ENCODE measurements at places on chromosomes 4 and X. TPM values are rescaled to one million over a fixed set of nuclear protein-coding genes. Genes with fewer than 3 reads are reported as not detected.

DNA sequence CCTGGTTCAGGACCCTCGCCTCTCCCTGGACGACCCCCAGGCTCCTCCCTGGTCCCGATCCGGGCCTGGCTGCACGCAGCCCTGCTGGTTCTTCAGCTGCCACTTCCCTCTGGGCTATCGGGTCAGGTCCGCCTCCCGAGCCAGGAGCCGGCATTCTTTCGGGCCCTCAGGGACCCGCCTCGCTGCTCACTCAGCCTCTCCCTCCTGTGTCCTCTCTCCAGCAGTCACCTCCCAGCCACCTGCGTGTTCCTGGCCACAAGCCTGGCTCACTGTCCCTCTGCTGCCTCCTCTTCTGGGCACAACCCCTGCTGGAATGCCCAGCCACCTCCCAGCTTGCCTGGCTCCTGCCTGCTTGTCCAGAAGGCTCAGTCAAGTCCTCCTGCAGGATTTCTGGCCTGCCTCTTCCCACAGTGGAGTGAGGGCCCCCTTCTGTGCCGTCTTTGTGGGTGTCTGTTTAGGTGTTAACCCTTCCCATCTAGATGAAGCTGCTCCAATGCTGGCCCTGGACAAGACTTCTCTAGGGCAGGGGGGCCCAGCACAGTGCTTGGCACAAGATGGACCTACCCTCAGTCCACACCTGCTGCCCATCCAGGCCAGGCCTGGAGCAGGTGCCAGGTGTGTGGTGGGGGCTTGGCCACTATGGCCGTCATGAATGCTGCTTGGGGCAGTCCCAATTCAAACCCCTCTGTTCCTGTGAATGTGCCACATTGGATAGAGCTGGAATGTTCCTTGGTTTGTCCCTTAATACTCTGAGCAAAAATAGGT is 2.2 kb downstream of the WFS1 start:
- H3K36me3 ChIP-seq = no peaks in the 10 kb centered on the region
- H3K4me3 ChIP-seq = no peak overlapping the region
- no peaks in the 10 kb centered on the region for H3K27me3 ChIP-seq
- H3K4me1 ChIP-seq = peaks cover 8% of the 10 kb centered on the region
- DNase-seq = no peak

Gene SMARCA1
- total RNA-seq = 1.1 TPM

Gene OPHN1
- total RNA-seq = 0.19 TPM

DNA sequence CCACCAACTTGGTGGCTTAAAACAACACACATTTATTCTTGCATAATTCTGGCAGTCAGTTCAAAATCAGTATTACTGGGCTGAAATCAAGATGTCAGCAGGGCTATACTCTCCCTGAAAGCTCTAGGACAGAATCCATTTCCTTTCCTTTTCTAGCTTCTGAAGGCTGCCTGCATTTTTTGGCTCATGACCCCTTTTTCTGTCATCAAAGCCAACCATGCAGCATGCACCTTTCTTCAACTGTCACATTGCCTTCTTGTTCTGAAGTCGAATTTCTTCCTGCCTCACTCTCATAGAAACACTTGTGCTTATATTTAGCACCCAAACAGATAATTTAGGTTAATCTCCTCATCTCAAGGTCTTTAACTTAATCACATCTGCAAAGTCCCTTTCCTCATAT is 79.8 kb upstream of the PPP1R2C start:
- H3K4me1 ChIP-seq = no peaks in the 10 kb centered on the region
- H3K36me3 ChIP-seq = no peaks in the 10 kb centered on the region
- no peak for DNase-seq
- H3K27ac ChIP-seq = no peak overlapping the region

GRCh38 chr4:188603646-188604045 is 464.4 kb downstream of the TRIML1 start:
- no peak for DNase-seq
- H3K27me3 ChIP-seq = no peaks in the 10 kb centered on the region
- no peaks in the 10 kb centered on the region for H3K4me1 ChIP-seq
- H3K27ac ChIP-seq = no peak overlapping the region

GRCh38 chr4:122131562-122132157 is 20.5 kb upstream of the BLTP1 start:
- peak; percentile 57 for DNase-seq
- peak overlapping the region; percentile 25 for H3K4me3 ChIP-seq
- H3K4me1 ChIP-seq = peaks cover 14% of the 10 kb centered on the region
- H3K36me3 ChIP-seq = no peaks in the 10 kb centered on the region

Gene DUX4
- not detected for total RNA-seq

Gene TRIM2
- total RNA-seq = 3.0 TPM

GRCh38 chr4:111959222-111959621 is 186.0 kb upstream of the FAM241A start:
- no peak for DNase-seq
- no peak overlapping the region for H3K27ac ChIP-seq
- H3K4me1 ChIP-seq = no peaks in the 10 kb centered on the region
- H3K27me3 ChIP-seq = no peaks in the 10 kb centered on the region
- H3K4me3 ChIP-seq = no peak overlapping the region

DNA sequence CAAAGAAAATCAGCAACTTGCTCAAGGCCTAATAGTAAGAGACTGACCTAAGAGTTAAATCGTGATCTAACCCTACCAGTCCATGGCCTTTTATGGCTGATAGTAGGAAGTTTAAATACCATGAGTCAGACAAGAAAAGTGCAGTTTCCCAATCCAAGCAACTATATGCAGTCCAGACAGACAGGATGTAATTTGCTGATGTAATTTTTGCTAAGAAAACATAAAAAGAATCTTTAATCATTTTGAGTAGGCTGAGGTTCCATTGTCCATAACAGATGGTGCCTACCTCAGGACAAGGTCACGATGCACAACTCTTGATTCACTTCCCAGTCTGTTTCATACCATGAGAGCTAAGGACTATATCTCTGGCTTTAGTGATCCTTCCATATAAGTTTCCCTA is 317.5 kb upstream of the GRIA3 start:
- no peaks in the 10 kb centered on the region for H3K27me3 ChIP-seq
- no peak overlapping the region for H3K27ac ChIP-seq
- H3K36me3 ChIP-seq = no peaks in the 10 kb centered on the region
- no peak for DNase-seq

Gene GLUD2
- total RNA-seq = 0.10 TPM

Gene GSX2
- not detected for total RNA-seq

Gene ADGRL3
- not detected for total RNA-seq

- no peaks in the 10 kb centered on the region for H3K36me3 ChIP-seq
- no peaks in the 10 kb centered on the region for H3K4me1 ChIP-seq
- no peak overlapping the region for H3K27ac ChIP-seq
- no peak for DNase-seq
- H3K4me3 ChIP-seq = no peak overlapping the region
Measured at GRCh38 chr4:185722029-185722316, 90.0 kb downstream of the SORBS2 start.

- H3K27ac ChIP-seq = no peak overlapping the region
- H3K4me1 ChIP-seq = peaks cover 53% of the 10 kb centered on the region
- no peaks in the 10 kb centered on the region for H3K36me3 ChIP-seq
- no peaks in the 10 kb centered on the region for H3K27me3 ChIP-seq
- DNase-seq = no peak
Measured at GRCh38 chr4:101331017-101331416, 16.3 kb downstream of the PPP3CA start.

DNA sequence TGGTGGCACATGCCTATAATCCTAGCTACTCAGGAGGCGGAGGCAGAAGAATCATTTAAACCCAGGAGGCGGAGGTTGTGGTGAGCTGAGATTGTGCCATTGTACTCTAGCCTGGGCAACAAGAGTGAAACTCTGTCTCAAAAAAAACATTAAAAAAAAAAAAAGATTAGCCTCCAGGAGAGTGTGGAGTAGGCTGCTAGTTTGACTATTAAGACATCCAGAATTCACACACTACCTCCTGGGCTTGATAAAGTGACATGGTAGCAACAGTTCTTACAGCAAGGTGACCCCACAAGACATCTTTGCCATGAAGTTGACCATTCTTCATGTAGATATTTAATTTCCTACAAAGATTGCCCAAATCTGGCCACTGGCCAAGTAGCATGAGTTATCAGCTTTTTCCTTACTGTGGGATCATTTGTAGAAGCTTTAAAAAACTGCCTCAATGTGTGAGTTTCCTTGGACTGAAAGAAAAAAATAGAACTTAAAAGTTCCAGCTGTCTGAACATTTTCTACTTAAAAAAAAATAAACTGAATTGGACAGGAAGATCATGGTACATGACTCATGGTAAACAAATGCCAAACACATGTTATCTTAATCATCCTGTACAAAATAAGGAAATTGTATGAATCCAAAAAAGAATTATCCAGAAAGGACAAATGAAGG is 35.3 kb upstream of the SPRY1 start:
- H3K36me3 ChIP-seq = no peaks in the 10 kb centered on the region
- DNase-seq = no peak
- H3K27me3 ChIP-seq = no peaks in the 10 kb centered on the region
- H3K4me3 ChIP-seq = no peak overlapping the region
- H3K27ac ChIP-seq = no peak overlapping the region

- H3K27me3 ChIP-seq = no peaks in the 10 kb centered on the region
- H3K4me3 ChIP-seq = no peak overlapping the region
- peaks cover 66% of the 10 kb centered on the region for H3K36me3 ChIP-seq
- H3K27ac ChIP-seq = no peak overlapping the region
Measured at GRCh38 chrX:1602299-1602698, 10.9 kb downstream of the AKAP17A start.

Gene KDR
- not detected for total RNA-seq

- no peak overlapping the region for H3K27ac ChIP-seq
- no peak for DNase-seq
- H3K4me3 ChIP-seq = no peak overlapping the region
- H3K36me3 ChIP-seq = no peaks in the 10 kb centered on the region
- no peaks in the 10 kb centered on the region for H3K4me1 ChIP-seq
Measured at GRCh38 chrX:77087529-77088169, 359.5 kb upstream of the FGF16 start.

DNA sequence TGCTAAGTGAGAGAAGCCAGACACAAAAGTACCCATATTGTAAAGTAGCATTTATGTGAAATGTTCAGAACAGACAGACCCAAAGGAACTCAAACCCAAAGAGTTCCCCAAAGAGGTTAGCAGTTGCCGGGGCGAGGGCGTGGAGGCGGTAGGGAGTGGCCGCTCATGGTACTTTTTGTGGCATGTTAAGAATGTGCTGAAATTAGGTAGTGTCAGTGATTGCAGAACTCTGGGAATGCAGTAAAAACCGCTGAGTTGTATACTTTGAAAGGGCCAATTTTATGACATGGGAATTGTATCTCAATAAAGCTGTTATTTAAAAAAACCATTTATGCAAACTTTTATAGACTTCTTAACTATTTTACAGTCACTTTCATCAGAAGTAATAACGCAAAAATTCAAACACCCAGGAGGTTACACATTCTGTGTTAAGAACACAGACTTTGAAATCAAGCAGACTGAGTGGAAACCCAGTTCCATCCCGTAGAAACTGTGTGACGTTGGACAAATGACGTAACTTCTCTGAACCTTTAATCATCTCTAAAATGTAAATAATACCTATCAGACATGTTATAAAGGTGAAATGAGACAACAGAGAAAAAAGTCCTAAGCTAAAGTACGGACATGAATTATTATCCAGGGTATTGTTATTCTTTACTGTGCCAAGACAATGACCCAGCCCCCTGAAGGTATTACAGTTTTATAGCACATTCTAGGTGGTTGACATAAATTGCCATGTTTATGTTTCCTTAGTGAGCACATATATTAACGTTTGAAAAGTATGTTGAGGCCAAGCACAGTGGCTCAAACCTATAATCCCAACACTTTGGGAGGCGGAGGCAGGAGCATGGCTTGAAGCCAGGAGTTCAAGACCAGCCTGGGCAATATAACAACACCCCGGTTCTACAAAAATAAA is 19.7 kb downstream of the ZFP42 start:
- no peaks in the 10 kb centered on the region for H3K36me3 ChIP-seq
- no peaks in the 10 kb centered on the region for H3K27me3 ChIP-seq
- H3K4me3 ChIP-seq = no peak overlapping the region

Gene MAGEE2
- total RNA-seq = not detected

GRCh38 chr4:182019148-182019652 is 224.0 kb upstream of the TENM3 start:
- H3K27ac ChIP-seq = no peak overlapping the region
- no peaks in the 10 kb centered on the region for H3K27me3 ChIP-seq
- H3K4me1 ChIP-seq = no peaks in the 10 kb centered on the region
- H3K36me3 ChIP-seq = no peaks in the 10 kb centered on the region
- no peak for DNase-seq

Gene ASB9
- total RNA-seq = 1.9 TPM

GRCh38 chr4:26048950-26049349 is 134.9 kb downstream of the SMIM20 start:
- no peak for DNase-seq
- no peak overlapping the region for H3K27ac ChIP-seq
- no peaks in the 10 kb centered on the region for H3K4me1 ChIP-seq

GRCh38 chrX:11462136-11462535 is 168.9 kb downstream of the AMELX start:
- no peak overlapping the region for H3K27ac ChIP-seq
- no peak overlapping the region for H3K4me3 ChIP-seq
- DNase-seq = no peak
- H3K4me1 ChIP-seq = no peaks in the 10 kb centered on the region
- H3K36me3 ChIP-seq = no peaks in the 10 kb centered on the region
- no peaks in the 10 kb centered on the region for H3K27me3 ChIP-seq

Gene TKTL2
- not detected for total RNA-seq

Gene PCDH19
- 0.05 TPM for total RNA-seq

DNA sequence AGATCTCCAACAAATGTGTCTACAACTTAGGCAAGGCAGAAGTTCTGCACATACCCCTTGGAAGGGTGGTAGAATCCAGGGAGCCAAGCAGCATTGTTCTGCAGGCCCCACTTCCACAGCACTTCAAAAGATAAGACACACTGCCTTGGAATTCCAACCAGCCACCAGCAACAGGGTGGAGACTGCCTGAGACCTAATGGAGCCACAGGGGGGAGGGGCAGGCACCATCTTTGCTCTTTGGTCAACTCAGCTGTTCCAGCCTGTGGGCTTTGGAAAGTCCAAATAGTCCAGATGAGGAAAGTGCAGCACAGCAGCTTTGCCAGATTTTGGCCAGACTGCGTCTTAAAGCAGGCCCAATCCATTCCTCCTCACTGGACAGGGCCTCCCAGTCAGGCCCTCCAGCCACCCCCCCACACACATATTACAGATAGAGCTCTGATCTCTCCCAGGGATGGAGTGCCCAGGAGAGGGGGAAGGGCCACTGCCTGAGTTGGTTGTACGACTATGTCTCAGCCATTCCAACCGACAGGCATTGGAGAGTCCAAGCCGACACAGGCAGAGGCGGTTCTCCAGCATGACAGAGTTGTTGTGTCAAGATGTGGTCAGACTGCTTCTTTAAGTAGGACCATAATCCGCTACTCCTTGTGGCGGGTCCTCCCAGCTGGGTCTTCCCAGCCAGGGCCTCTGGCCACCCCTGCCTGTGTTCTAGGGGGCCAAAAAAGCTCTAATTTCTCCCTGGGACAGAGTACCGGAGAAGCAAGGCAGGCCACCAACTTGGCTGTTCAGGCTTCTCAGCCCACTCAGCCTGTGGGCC is 42.5 kb upstream of the ANTXR2 start:
- DNase-seq = no peak
- H3K36me3 ChIP-seq = no peaks in the 10 kb centered on the region
- no peak overlapping the region for H3K4me3 ChIP-seq
- no peaks in the 10 kb centered on the region for H3K27me3 ChIP-seq
- no peaks in the 10 kb centered on the region for H3K4me1 ChIP-seq

Gene TMPRSS11F
- total RNA-seq = not detected

GRCh38 chr4:118351851-118352827 is 664 bp downstream of the PRSS12 start:
- peaks cover 14% of the 10 kb centered on the region for H3K27me3 ChIP-seq
- H3K36me3 ChIP-seq = no peaks in the 10 kb centered on the region
- H3K27ac ChIP-seq = no peak overlapping the region
- peak; percentile 0 for DNase-seq
